ENCODE measurements at places on chromosomes 6 and 20.

GRCh38 chr20:51610111-51610510 is 67.6 kb upstream of the NFATC2 start:
- no peak for DNase-seq

- DNase-seq: no peak
These were observed 42.8 kb downstream of the CDC5L start for GRCh38 chr6:44430326-44430725.

DNA sequence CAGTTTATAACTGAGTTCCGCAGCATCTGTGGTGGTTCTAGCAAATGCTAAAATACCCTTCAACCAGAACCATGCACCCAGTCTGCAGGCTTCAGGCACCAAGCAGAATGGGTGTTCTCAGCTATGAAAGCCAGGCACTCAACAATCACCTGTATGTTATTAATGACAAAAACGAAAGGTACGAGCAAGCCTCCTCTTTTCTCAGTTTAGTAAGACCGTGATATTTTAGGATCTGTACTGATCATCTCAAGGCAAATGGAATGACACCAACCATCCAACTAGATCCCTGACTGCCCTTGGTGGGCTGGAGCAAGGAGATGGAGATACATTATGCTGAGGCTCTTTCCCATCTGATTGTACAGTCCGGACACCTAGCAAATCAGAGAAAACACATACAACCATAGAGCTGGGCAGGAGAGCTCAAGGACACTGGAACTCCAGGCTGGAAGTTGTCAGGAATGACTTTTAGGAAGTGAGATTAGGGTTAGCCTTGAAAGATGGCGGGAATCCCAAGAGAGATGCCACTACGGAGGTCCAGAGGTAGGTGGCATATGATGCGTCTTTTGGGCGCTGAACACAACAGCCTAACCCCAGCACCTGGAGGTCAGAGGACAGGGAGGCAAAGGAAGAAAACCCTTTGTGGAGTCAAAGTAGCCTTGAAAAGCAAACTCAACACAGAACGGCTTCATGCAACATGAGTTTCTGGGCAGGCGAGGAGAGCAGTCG is 33.4 kb downstream of the SLC23A2 start:
- no peak for DNase-seq

DNA sequence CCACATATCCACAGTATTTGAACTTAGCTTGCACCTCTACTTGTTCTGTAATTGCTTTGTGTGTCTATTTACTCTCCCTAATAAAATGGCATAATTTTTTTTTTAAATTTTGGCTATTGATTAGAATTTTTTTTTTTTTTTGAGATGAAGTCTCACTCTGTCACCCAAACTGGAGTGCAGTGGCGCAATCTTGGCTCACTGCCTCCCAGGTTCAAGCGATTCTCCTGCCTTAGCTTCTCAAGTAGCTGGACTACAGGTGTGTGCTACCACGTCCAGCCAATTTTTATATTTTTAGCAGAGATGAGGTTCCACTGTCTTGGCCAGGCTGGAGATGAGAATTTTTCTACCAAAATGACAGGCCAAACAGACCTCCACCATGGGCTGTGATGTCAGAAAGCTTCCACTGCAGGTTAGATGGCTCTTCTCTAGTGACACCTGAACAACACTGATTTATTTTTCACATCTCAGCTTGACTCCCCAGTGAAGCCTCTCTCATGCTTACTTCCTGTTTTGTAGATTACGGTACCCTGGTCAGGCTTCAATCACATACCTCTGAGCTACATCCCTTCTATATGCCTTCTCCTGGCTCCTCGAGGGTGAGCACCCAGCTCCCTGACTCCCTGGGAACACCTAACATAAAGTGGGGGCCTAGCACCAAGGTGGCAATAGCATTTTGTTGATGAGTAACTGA is 112.8 kb downstream of the ARHGAP18 start:
- DNase-seq: no peak

DNA sequence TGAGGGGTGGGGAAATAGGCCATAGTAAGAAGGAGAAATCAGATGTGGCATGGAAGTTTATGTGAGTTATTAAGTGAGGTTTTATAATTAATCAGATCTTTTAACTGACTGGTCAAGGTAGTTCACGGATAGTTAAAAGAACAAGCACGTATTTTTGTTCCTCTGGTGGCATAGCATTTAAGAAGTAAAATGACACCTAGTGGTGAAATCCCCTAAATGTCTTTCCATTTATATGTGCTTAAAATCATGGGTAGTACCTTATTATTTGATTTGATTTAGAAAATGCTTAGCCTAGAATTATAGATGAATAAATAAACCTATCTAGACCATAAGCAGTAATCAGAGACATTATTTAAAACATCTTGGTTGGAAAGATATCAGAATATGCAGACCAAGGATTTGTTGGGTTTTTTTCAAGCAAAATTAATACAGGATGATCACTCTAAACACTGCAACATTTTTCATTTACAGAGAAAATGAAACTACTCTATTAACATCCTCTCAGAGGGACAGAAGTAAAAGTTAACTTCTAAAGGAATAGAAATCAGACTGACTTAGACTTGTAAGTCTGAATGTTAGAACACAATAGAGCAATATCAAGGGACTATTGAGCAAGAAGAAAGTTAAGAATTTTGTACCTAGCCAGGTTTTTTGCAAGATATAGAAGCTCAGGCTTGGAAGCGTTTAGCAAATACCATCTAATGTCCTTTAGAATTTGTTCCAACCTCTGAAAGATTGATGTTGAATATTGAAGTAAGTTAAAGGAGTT is 81.1 kb downstream of the STXBP5 start:
- no peak for DNase-seq
